Stimulated activated CD8-positive, alpha-beta memory T cell treated with anti-CD3 and anti-CD28 coated beads, Interleukin-15, amount 100 ng/mL, for 24 hours (primary cell): ENCODE measurements at places on chromosomes 6 and 20.

DNA sequence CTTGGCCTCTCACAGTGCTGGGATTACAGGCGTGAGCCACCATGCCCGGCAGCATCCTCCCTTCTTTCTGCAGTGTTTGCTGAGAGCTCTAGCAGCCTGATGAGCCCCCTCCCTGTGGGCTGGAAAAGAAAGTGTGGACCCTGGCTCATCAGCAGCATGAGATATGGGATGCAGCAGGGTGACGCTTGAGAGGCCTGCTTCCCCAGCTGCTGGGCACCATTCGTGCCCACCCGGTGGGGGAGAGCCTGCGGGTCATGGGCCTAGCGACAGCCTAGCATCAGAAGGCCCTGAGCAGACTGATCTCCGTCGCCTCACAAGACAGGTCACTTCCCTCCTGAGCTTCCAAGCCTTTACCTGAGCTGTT is 16.0 kb upstream of the CCDC167 start:
- no peak for DNase-seq

GRCh38 chr6:96786336-96786735 is 50.9 kb downstream of the GPR63 start:
- DNase-seq, result no peak

- no peak for DNase-seq
Measured at GRCh38 chr20:54920491-54920890, 445.1 kb downstream of the DOK5 start.

DNA sequence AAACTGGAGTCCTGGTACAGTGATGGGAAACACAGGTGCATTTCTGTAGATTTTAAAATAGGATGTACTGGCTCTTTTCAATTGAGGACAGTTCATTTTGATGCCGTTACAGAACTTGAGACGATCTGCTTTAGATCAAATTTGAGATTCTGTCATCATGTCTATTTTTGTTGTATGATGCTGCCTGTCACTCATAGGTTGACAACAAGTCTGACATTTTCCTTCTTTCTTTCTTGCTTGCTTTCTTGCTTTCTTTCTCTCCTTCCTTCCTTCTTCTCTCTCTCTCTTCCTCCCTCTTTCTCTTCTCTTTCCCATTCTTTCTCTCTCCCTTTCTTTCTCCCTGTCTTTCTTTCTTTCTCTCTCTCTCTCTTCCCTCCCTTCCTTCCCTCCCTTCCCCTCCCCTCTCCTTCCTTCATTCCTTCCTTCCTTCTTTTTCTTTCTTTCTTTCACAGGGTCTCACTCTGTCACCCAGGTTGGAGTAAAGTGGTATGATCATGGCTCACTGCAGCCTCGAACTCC is 152.6 kb upstream of the SGK1 start:
- DNase-seq, result no peak

DNA sequence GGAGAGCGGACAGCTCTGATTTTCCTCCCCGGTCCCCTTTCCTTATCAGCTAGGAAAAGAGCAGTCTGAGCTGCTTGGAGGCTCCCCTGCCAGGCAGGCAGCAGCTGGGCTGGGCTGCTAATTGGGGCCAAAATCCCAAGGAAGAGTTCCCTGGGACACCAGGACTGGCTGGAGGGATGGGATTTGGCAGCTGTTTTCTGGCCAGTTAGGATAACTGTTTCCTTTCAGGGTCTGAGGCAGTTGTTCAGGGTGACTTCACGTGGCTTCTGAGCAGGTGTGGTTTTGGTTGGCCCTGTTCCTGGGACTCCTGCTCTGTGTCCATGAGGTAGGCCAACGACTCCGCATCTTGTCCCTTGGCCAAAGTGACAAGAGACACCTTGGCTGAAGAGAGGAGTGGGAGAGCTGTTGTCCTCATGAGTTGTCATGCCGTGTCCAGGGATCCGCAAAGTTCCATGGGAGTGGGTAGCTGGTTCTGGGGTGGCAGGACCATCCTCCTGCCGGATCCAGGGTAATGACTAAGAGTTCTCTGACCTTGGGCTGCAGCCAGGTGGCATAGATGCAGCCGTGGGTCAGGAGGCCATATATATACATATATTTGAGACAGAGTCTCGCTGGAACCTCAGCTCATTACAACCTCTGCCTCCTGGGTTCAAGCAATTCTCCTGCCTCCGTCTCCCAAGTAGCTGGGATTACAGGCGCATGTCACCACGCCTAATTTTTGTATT is 21.2 kb downstream of the MRPS18A start:
- no peak for DNase-seq

DNA sequence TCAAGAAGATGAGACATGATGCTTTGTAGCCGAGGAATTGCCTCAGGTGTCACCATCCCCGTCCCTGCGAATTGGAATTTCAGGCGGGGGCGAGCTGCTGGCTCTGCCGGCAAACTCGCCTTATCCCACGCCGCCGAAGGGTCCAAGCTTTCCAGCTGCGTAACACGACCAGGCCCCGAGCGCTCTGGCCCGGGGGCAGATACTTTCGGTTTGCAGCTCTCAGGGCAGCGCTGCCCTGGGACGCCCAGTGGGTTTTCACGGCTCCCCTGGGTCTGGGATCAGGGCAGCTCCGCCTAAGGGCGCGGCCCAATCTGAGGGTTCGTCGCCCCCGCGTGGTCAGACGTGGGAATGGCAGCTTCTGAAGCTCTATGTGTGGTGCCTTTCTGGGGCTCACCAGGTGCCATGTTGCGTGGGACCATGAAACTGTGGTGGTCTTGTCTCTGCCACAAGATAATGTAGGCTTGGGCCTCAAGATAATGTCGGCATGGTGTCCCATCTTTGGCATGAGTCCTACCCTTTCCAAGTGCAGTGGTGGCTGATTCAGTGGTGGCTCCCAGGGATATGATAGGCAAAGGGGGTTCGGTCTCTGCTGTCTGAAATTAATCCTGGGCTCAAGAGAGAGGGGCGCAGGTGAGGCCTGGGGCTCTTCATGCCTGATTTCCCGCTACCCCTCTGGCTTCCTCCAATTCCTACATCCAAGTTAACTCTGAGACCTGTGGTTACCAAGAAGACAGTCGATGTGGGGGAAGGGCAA is 21.0 kb downstream of the PIGT start:
- peak; percentile 83 for DNase-seq
